ENCODE measurements at places on chromosomes 2 and 18. TPM values are rescaled to one million over a fixed set of nuclear protein-coding genes. Genes with fewer than 3 reads are reported as not detected.

- no peak for DNase-seq
Measured at GRCh38 chr18:54094474-54094873, 130.0 kb downstream of the MBD2 start.

Gene KCNG3
- total RNA-seq = not detected

DNA sequence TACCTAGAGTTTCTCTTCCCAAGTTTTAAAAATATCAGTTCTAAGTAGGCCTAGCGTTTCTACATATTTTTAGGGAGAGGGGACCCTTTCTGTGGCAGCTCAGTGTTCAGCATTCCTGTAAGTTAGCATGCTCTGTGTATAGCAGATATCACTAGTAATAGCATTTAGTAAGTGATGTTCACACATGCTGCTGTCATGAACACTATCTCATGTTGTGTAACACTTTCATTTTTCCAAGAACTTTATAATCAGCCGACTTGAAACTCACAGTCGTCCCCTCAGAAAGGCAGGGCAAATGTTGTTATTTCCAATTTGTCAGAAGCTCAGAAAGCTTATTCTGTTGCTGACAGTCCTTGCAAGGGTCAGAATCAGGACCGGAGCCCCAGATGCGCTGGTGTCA is 267.7 kb downstream of the ALPK2 start:
- DNase-seq = no peak

DNA sequence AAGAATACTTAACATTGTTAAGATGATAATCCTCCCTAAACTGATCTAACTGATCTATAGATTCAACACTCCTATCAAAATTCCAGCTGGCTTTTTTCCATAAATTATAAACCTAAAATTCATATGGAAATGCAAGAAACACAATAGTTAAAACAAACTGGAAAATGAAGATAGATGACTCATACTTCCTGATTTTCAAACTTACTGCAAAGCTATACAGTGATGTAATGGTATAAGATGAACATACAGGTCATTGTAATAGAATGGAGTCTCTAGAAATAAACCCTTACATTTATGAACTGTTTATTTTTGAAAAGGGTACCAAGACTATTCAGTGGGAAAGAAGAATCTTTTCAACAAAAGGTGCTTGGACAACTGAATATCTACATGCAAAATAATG is 32.3 kb downstream of the UBXN4 start:
- DNase-seq = no peak

- no peak for DNase-seq
Measured at GRCh38 chr2:152407204-152407721, 72.3 kb downstream of the FMNL2 start.

Gene SLC11A1
- 5.5 TPM for total RNA-seq

DNA sequence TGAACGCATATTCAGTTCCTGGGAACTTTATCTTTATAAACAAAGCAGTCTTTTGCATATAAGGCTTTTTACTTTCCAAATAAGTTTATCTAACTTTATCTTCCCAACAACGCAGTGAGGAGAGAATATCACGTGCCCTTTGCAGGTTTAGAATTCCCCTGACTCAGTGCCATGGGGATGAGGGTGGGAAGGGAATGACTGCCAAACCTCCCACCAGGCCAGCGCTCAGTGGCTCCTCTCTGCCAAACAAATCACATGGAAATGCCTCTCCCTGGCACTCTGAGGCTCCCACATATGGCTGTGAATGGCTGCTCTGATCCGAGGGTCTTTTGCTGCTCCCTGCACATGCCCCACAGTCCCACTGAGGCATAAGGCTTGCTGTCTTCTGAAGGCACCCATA is 158.3 kb downstream of the DNAH6 start:
- DNase-seq = no peak

DNA sequence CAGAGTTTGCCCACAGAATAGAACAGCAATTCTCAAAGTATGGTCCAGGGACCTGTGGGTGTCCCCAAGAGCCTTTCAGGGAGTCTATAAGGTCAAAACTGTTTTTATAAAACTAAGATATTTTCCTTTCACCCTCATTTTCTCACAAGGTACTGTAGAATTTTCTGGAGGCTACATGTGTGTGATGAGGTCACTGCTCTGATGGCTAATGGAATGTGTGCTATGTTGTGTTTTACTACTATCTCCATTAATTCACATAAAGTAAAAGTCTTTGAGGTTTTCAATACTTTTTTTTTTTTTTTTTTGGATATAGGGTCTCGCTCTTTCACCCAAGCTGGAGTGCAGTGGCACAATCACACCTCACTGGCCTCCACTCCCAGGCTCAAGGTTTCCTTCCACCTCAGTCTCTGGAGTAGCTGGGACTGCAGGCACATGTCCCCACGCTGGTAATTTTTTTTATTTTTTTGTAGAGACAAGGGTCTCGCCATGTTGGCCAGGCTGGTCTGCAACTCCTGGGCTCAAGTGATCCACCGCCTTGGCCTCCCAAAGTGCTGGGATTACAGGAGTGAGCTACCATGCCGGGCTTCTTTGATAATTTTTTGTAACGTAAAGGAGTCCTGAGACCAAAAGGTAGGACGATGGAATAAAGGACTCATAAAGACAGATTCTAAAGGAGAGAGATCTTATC is 1.8 kb downstream of the TRABD2A start:
- DNase-seq = no peak

DNA sequence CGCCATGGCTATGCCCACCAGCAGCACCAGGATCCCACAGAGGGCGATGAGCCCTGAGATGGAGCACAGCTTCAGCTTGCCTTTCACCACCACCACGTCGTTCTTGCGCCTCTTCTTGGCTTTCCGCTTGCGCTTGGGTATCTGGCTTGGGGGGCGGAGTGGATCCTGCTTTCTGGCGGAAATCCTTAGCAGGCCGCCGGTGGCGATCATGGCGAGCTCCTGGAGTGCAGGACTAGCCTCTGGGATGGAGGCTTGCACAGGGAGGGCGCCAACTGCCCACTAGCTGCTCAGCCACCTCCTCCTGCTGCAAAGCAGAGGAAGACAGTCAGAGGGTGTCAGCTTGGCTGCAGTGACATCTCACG is 3.5 kb downstream of the TMEM200C start:
- DNase-seq = no peak

DNA sequence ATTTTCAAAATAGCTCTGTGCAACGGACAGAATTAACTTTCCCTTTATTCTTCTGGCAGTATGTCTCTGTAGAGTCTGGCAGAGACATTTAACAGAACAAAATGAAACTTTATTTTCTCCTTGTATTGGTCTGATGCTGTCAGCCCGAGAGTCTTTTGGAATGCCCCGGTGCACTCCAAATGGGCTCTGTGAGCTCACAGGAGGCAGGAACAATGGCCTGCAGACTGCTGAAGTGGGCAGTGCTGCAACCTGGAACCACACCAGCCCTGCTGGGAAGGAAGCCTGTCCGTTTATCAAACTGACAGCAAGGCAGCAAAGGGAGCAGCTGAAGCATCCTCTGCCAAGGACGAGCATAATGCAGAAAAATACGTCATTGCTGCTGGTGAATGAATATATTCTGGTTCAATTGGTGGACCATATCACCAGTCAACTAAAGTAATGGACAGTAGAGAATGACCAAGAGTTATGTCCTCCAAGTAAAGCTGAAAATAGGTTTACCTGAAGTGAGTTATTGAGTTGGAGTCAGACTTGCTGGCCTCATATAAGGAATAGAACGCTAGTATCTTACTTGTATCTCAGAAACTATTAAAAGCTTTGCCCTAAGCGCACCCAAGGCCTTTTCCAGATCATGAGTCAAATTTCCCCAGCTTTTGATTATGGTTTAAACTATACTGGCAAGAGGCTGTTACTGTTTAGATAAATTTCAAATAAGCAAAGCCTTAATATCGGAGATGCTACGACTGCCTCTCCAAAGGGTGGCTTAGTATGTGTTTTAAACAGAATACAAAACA is 207.6 kb upstream of the TANK start:
- no peak for DNase-seq

Gene FIGN
- total RNA-seq = 3.9 TPM

GRCh38 chr2:101300836-101301235 is 7.7 kb downstream of the RNF149 start:
- DNase-seq = no peak

DNA sequence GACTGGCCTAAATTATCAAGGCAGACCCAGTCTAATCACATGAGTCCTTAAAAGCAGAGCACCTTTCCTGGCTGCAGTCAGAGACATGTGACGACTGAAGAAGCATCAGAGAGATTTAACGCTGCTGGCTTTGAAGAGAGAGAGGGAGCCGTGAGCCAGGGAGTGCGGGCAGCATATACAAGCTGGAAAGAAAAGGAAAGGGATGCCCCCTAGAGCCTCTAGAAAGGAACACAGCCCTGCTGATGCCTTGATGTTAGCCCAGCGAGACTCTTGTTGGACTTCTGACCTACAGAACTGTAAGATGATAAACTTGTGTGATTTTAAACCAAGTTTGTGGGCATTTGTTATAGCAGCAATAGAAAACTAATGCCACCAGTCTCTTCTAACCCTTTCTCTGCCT is 58.1 kb downstream of the HEATR5B start:
- no peak for DNase-seq

DNA sequence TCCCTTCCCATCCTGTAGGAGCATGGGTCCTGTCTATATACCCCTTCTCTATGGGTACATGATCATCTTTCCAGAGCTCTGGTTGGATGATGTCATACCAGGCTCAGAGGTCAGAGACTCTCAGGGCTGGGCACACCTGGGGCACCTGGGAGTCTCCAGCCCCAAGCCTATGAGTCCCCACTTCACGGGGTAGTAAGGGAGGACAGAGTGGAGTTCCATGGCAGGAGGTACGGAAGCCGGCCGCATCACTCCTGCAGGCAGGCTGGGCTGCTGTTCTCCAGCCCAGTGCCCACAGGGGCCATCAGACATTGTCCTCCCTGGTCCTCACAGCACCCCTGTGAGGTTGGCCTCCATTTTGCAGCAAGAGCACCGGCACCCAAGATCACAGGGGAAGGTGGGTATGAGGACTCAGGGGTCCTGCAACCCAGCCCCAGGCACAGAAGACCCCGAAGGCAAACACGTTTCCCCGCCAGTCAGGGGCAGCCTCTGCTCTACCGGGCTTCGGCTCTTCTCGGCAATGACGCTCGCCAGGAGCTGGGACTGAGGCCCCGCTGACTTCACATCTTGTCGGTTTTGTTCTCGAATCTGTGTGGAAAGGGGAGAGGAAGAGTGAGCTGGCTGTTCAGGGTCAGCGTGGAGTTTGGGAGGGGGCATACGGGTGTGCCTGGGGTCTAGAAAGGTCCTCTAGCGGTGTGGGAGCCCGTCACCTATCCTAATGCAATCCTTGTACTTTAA is 91.5 kb downstream of the ADD2 start:
- no peak for DNase-seq

Gene ASPRV1
- 0.73 TPM for total RNA-seq

DNA sequence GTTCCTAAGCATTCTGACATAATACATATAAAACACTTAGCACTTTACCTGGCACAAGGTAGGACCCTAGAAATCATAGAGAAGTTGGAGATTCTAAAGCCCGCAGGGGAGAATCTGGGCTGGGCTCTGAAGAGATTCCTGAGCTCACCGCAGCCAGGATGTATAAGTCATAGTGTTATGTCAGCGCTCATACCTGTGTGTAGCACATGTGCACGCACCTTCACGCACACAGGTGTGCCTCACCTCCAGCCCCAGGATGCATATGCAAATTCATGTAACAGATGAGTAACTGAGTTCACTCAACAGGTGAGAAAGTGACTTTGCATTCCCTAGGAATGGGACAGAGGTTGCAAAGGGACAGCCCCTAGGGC is 7.9 kb upstream of the SDC1 start:
- DNase-seq = no peak

- DNase-seq = no peak
Measured at GRCh38 chr2:237412988-237413776, 782 bp downstream of the COL6A3 start.

GRCh38 chr18:23209796-23210195 is 74.5 kb downstream of the CABLES1 start:
- DNase-seq = no peak

Gene SERPINB5
- not detected for total RNA-seq

- DNase-seq = no peak
Measured at GRCh38 chr2:202165945-202166344, 72.5 kb downstream of the SUMO1 start.

DNA sequence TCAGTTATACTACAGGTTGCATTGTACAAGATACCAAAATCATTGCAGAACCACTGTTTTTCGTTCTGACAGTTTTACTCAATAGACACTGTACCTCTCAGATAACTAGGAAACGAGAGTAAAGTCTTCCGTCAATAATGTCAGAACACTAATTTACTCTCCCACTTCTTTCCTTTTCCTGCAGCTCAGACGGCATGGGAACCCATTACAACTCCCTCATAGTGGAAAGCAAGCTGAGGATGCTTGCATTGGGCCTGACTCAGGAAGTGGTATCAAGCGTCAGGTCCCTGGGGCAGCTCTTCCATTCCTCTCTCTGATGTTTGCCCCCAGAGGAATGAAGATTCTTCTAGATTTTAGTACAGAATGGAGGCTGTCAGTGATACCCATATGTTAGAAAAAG is 23.9 kb upstream of the FHL2 start:
- DNase-seq = no peak

- DNase-seq = no peak
Measured at GRCh38 chr2:43302182-43302960, 76.0 kb upstream of the ZFP36L2 start.

GRCh38 chr2:2587354-2587753 is 256.3 kb upstream of the MYT1L start:
- DNase-seq = no peak

Gene CIB4
- total RNA-seq = not detected

- DNase-seq = no peak
Measured at GRCh38 chr18:39521164-39521563, 1955.6 kb upstream of the CELF4 start.

GRCh38 chr2:208552943-208553342 is 146.4 kb downstream of the PTH2R start:
- DNase-seq = no peak

Gene LYPD1
- total RNA-seq = 0.81 TPM

DNA sequence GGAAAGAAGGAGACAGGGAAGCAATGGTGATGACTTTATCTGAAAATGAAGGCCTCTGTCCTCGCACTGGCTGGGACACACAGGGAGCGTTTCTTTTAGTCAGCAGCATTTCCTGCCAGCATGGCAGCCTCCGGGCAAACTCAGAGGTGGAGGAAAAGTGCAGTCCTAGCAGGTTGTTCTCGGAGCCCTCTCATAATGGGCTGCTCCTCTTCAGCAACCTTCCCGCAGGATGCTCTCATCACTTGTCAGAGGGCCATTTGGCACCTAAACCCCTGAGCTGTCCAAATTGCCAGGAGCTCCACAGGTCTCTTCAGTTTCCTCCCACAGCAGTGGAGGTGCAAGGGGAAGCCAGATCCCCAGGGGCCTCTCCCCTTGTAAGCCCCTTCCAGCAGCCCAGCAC is 6.2 kb downstream of the STK39 start:
- DNase-seq = no peak

Gene MOGAT1
- total RNA-seq = 1.5 TPM

- no peak for DNase-seq
Measured at GRCh38 chr2:106124905-106125549, 69.1 kb downstream of the UXS1 start.

Gene CYP1B1
- total RNA-seq = 3.8 TPM

- no peak for DNase-seq
Measured at GRCh38 chr18:50369672-50370071, 5.2 kb upstream of the SKA1 start.

- DNase-seq = no peak
Measured at GRCh38 chr2:59868981-59869380, 684.5 kb downstream of the BCL11A start.

Gene GPAT2
- total RNA-seq = not detected

Gene RFTN2
- total RNA-seq = 1.0 TPM

- no peak for DNase-seq
Measured at GRCh38 chr18:3248062-3248657, 559 bp downstream of the MYL12A start.

GRCh38 chr2:28670856-28671255 is 80.8 kb upstream of the PPP1CB start:
- DNase-seq = no peak

Measured in right lobe of liver (tissue), 6 donors.